ENCODE measurements at places on chromosomes 7 and 10. TPM values are rescaled to one million over a fixed set of nuclear protein-coding genes. Genes with fewer than 3 reads are reported as not detected.

MRLN gene
- polyA plus RNA-seq, result 0.94 TPM

CLRN3 gene
- 21.4 TPM for polyA plus RNA-seq

SPDYE2 gene
- polyA plus RNA-seq, result 1.1 TPM

ITPRID1 gene
- not detected for polyA plus RNA-seq

CYP3A7 gene
- 0.69 TPM for polyA plus RNA-seq

TEX36 gene
- not detected for polyA plus RNA-seq

SORCS1 gene
- polyA plus RNA-seq, result 12.0 TPM

ACADSB gene
- polyA plus RNA-seq, result 25.3 TPM

FOXI2 gene
- 1.5 TPM for polyA plus RNA-seq

TMEM26 gene
- polyA plus RNA-seq, result 6.3 TPM

IGF2BP3 gene
- 64.6 TPM for polyA plus RNA-seq

GPR15LG gene
- polyA plus RNA-seq, result not detected

C10orf88 gene
- 18.2 TPM for polyA plus RNA-seq

SPDYE2B gene
- polyA plus RNA-seq, result 0.76 TPM

ZNF736 gene
- 18.4 TPM for polyA plus RNA-seq

NKX6-2 gene
- polyA plus RNA-seq, result 7.6 TPM

CFAP69 gene
- 15.5 TPM for polyA plus RNA-seq

TMEM229A gene
- polyA plus RNA-seq, result 0.12 TPM

MARCHF5 gene
- polyA plus RNA-seq, result 75.7 TPM

SFTPA2 gene
- not detected for polyA plus RNA-seq

MCM10 gene
- polyA plus RNA-seq, result 11.3 TPM

GRID1 gene
- polyA plus RNA-seq, result 1.6 TPM

DKK1 gene
- 53.0 TPM for polyA plus RNA-seq

LEP gene
- polyA plus RNA-seq, result 0.34 TPM

EIF4EBP2 gene
- 88.8 TPM for polyA plus RNA-seq

GHRHR gene
- 0.34 TPM for polyA plus RNA-seq

PRPS1L1 gene
- not detected for polyA plus RNA-seq

BTRC gene
- polyA plus RNA-seq, result 26.8 TPM

ABLIM1 gene
- 102 TPM for polyA plus RNA-seq

GDF2 gene
- not detected for polyA plus RNA-seq

CRYGN gene
- 2.1 TPM for polyA plus RNA-seq

MRPS33 gene
- polyA plus RNA-seq, result 90.8 TPM

PRLHR gene
- not detected for polyA plus RNA-seq

UNC5B gene
- polyA plus RNA-seq, result 65.0 TPM
